ENCODE measurements at places on chromosomes 2 and 18. TPM values are rescaled to one million over a fixed set of nuclear protein-coding genes. Genes with fewer than 3 reads are reported as not detected.

MROH2A gene
- not detected for total RNA-seq

TMX3 gene
- total RNA-seq, result 61.9 TPM

ABCG8 gene
- not detected for total RNA-seq

DSEL gene
- total RNA-seq, result 0.02 TPM

HAAO gene
- total RNA-seq, result 2.2 TPM

MC5R gene
- 0.09 TPM for total RNA-seq

VWC2L gene
- not detected for total RNA-seq

All from T-helper 2 cell treated with Interferon-gamma antibody and Interleukin-4, amounts not matched to agents 100 ng/mL and 5 ng/mL, for 36 hours (primary cell).